ENCODE measurements at places on chromosomes 2 and 18.
A peak's percentile ranks its signal among the peaks of the same experiment; 100 is the strongest.

- no peak for DNase-seq
Measured at GRCh38 chr18:65754121-65754520, 3.3 kb downstream of the CDH7 start.

DNA sequence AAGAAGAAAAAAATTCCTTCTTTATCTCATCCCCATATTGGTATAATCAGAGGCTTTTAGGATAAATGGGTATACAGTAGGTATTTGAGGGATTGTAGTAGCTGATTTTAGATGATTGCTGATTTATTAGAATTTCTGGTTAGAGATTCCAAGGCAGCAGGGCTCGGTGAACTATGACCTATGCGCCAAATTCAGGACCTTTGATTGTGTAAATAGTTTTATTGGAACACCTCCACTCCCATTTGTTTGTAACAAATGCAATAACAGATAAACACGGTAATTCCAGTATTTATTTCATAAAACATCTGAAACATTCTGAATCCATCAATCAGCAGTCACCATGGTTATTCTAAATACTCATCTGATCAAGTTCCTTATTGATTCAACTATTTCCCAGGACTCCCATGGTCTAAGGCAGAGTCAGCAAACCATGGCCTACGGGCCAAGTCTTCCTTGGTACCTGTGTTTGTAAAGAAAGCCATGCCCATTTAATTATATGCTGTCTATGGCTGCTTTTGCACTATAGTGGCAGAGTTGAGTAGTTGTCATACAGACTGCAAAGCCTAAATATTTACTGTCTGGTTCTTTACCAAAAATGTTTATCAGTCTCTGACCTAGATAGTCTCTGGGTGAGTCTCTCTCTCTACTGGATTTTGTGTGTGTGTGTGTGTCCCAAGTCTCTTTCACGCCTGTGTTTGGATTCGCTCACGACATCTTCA lies 4.3 kb downstream of the MGAT5 start:
- DNase-seq, result no peak

GRCh38 chr2:7707723-7708122 lies 790.5 kb downstream of the RNF144A start:
- no peak for DNase-seq

DNA sequence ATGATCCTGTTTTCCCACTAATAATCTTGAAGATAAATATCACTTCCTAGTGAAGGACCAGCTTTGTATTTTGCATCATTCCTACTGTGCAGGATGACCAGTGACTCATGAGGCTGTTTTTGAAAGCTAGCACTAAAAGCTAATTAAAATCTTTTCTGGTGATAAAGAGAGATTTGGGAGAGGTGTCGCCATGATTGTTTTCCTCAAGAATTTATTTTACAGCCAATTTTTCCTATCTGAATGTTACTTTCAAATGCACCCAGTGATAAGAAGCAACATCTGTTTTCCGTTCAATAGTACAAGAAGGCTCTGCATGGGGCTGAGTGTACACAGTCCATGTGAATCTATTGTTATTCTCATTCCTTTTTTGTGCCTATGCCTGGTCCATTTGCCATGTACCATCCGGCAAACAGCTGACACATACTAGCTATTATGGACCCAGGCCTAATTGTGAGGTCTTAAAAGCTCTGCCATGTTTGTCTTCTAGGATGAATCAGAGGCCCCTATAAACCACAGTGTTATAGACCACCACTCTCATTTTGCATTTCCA lies 28.4 kb downstream of the MEIS1 start:
- no peak for DNase-seq

DNA sequence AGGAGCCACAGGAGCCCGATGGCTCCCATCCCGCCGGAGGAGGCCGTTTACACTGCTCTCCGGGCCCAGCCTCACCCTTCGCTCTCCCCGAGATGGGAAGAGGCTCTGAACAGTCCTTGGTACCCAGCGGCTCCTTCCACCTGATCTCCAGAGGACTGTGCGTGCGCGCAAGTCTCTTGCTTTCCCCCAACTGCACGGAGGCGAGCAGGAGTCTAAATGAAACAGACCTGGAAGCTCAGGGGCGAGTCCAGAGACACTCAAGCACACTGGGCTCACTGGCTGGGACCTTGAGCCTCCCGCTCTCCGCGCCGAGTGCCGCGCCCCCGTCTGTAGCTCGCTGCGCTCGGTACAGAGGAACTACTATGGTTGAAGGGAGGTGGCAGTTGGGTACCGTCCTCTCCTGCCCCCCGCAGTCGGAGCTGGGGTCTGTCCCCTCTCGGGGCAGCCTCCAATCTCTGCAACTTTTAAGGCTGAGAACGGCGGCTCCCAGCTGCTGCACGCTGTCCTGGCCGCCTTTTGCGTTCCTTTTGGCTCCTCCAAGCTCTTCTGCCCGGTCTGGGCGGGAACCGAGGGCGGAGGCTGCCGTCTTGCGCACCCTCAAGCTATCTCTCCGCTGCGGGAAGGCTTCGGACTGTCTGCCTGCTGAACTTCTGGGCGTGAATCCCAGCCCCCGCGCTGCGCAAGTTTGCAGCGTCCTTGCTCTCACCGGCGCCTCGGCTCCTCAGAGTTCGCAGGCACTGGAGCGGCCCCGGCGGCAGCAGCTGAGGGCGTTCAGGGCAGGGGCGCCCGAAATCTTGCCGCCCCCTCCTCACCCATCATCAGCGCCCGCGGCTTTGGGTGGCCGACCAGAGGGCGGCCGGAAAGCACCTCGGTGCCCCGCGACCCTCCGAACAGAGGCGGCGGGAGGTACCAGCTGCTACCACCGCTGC lies 491 bp downstream of the ALK start:
- DNase-seq, result no peak

GRCh38 chr2:69766014-69766413 lies 24.1 kb downstream of the ANXA4 start:
- no peak for DNase-seq

DNA sequence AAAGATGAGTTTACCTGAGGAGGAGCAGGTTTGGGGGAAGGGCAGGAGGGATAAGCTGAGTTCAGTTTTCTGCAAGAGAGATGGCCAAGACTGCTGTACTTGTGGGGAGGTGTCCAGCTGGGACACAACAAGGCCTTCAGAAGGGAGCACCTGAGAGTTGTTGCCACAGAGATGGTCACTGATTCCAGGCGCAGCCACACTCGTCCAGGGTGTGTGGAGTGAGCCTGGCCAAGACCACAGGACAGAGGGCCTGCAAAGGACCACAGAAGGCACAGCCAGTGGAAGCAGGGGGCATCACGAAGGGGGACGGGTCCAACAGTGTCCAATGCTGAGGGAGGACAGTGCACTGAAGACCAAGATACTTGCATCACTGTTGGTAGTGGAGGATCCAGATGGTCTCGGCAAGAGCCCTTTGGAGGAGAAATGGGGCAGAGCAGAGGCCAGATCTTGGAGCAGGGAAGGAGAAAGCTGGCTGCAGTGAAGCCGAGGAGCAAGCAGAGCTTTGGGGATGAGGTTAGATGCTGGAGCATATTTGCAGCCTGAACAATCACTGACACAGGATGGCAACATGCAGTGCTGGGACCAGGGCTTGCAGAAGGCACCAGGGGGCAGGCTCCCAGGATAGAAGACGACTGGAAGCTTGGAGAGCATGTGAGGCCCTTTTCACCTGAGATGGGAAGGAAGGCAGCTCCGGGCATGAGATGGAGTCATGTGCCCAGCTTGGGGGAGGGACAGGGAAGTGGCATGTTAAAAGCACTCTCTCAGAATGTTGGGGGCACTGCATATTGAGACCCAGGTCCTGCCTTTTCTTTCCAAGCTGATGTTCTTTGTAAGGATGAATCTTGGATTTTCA lies 214.0 kb downstream of the CYP26B1 start:
- DNase-seq, result no peak

DNA sequence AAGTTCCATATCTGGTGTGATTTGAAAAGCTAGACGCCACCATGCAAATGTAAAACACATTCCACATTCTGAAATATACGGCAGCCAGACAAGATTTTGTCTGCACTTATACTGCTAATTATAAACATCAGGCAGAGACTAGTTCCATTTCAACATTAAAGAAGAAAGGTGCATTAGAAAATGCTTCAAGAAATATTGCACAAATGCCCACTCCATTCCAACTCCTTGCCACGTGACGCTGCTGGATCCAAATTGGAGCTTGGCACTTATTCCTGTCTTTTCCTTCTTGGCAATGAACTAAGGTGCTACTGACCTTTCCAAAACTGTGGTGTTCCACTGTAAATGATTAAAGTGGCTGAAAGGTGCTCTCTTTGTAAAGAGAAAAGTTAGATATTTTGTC lies 6.3 kb downstream of the COL6A3 start:
- no peak for DNase-seq

GRCh38 chr18:58800582-58800981 lies 64.1 kb upstream of the ZNF532 start:
- DNase-seq, result peak; percentile 20

DNA sequence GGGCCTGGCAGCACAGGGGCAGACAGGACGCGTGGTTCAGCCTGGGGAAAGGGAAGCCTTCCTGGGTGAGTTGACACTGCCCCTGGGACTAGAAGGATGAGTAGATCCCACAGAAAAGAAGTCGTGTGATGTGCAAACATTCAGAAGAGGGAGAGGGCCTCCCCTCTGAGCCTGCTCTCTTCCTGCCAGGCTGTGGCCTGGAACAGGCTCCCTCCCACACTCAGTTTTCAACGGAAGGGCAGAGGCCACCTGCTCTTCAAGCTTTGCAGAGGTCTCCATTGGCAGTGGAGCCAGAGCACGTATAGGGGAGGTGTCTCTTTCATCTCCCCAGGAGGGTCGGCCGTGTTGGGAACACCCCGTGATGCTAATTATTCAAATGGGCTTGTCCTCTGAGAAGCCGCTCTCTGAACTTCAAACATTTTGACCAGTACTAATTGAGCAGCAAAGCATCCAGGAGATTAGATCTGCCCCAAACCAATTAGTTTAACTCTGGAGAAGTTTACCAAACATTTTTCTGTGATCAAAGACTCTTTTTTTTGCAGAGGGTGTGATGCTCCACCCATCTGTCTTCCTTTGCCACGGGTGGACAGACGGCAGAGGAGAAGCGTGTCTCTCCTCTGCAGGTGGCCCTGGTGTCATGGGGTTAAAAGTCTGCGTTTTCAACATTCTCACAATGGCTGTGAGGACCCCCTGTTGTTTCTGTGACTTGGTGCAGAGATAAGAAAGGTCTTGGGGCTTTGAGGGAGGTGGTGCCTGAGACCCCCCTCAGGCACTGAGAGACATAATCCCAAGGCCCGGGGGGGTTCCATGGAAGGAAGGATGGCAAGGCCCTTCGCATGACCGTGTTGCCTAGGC lies 29.5 kb upstream of the ODC1 start:
- no peak for DNase-seq

GRCh38 chr2:149365931-149366583 lies 35.7 kb downstream of the LYPD6 start:
- no peak for DNase-seq

GRCh38 chr2:239215136-239215925 lies 185.5 kb downstream of the HDAC4 start:
- no peak for DNase-seq

DNA sequence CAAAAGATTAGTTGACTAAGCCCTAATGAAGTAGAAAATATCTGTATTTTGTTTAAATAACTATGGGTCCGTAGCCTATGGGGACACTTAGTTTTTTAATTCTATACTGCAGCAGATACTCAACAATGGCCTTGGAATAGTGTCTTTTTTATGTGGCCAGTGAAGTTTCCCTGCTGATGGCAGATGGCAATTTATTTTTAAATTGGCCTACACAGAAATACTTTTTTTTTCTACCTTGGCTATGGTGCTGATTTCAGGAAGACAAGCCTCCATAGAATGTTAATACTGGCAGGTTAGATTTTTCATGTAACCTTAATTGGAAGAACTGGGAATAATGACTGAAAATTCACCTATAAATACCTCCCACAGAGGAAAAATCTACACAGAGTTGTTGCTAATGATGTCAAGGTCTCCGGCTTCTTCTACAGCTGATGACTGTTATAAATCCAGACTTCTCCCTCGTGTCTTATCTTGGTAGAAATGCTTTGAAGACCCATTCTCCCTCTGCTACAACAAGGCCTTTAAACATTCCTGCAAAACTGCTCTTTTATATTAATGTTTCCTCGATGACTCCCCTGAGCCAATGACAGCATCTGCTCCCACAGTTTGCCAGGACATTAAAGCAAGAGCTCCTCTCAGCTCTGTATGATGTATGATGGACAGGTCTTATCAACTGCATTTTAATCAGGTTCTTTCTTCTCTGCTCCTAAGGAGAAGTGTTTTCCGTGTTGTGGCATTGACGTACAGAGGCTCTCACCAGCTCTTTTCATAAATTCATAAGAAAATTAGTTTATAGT lies 29.1 kb upstream of the FAM98A start:
- DNase-seq, result no peak

DNA sequence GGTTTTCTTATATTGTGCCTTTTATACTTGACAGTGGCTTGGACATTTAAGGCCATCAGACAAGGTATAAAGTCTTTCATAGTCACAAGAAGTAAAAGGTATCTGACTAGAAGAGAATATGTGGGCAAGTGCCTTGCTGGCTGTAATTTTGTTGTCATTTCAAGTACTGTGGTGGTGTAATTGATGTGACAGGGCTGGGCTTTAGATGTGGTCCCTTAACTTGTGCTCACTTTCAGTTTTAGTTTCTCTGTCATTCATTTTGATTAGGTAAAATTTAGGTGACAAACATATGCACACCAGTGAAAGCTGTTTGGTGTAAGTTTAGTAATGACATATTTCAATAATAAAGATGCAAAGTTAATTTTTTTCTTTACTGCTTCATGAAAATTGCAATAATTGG lies 31.2 kb upstream of the TBR1 start:
- DNase-seq, result no peak

GRCh38 chr2:30514134-30514847 lies 67.2 kb downstream of the LCLAT1 start:
- no peak for DNase-seq

- peak; percentile 61 for DNase-seq
Measured at GRCh38 chr2:70887550-70888246, 48.0 kb upstream of the ATP6V1B1 start.

- peak; percentile 72 for DNase-seq
Measured at GRCh38 chr2:25421289-25421688, 79.6 kb upstream of the DNMT3A start.

DNA sequence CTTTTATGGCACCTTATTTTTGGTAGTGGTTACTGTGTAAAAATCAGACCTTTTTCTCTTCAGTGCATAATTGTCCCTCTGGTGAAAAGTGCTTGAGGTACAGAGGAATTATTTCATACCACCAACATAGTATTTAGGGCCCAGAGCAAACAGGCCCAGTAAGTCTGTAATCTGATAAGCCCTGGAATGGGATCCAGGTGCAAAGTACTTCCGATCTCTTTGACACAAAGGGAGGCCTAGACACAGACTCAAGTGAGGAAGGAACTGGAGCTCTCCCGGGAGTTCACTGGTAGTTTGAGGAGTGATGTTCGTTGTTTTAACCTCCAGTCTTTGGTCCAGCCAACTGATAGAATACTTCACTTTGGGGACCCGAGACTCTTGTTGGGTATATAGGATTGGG lies 57.4 kb downstream of the RAB31 start:
- no peak for DNase-seq

DNA sequence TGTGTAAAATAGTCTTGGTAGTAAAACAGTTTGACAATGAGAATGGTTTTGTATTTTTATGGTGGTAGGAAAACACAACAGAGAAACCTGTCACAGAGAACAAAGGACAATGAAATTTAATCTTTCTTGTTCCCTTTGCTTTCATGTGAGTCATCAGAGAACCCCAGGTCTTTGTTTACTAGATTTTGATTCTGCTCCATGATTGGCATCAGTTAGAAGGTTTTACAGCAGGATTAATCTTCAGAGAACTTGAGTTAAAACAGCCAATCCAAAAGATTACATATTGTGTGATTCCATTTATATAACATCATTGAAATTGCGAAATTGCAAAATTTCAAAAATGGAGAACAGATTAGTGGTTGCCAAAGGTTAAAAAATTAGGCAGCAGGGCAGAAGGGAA lies 2.5 kb downstream of the APLF start:
- DNase-seq, result no peak

Data from RPMI8226 (cell line).